ENCODE measurements at places on chromosomes 6 and 20.

- no peak for DNase-seq
Observed at GRCh38 chr6:44569931-44570385, 182.5 kb downstream of the CDC5L start.

DNA sequence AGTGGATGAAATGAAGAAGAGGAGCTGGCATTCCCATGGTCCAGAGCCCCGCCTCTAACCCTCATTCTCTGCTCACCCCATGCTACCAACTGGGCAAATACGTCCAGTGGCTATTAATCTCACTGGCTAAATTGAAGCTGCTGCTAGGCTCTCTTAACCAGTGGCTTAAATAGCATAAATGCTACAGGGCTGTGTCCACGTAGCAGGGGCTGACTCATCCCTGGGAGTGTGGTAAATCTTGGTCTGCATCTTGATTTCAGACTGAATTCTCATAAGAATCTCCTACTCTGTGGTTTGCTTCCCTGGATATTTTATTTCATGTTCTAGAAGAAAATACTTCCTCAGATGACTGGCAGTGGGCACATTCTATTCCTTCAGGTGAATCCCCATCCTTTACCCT is 193.1 kb upstream of the ARG1 start:
- no peak for DNase-seq

GRCh38 chr20:38658879-38659596 is 57.4 kb downstream of the ARHGAP40 start:
- no peak for DNase-seq

DNA sequence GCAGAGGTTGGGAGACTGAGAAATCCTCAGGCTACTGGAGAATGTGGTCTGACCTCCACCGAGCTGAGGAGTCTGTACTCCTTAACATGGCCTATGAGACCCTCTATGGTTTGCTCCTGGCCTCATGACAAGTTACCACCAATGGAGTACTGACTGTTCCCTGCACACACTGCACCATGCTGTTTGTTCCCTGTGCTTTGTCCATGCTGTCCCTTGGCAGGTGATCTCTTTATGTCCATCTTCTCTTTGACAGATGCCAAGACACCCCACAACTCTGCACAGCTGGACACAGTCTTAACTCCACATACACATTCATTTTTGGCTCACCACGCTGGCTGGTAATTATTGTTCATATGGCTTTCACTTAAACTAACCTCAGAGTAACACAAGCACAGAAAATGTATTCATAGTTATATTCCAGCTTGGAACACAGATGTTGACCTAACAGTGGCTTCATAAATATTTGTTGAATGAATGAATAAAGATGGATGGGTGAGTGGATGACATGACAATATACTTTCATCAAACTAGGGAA is 258.0 kb downstream of the ATXN1 start:
- DNase-seq: no peak

DNA sequence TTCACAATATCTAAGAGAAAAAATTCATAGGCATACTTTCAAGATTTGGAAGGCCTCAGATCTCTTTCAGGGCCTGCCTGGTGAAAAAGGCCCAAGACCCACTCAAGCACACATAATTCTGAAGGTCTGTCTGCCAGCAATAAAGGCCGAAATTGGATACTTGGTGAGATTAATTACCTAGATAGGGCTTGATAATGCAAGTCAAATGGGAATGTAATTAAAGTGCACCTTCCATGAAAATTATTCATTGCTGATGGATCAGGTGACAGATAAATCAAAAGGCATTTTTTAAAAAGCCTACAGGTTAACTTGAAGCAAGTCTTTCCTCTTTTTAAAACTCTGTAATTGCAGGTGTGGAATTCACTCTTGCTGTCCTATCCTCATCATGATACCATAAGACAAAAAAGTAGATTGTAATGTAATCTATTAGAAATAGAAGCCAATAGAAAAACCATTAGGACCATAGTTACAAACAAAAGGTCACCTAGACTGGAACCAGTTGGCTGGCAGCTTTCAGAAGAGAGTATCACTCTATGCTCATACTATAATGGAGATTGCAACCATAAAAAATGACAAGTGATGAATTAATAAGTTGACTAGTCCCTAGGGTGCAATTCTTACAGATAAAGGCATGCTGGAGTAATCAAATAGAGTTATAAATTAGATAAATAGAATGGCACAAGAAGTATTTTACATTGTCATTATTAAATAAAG is 77.3 kb downstream of the EPHA7 start:
- DNase-seq: no peak

- DNase-seq: no peak
Observed at GRCh38 chr6:36777801-36778200, 61.4 kb downstream of the CPNE5 start.

- DNase-seq: no peak
Observed at GRCh38 chr20:2840967-2841531, 504 bp downstream of the VPS16 start.

DNA sequence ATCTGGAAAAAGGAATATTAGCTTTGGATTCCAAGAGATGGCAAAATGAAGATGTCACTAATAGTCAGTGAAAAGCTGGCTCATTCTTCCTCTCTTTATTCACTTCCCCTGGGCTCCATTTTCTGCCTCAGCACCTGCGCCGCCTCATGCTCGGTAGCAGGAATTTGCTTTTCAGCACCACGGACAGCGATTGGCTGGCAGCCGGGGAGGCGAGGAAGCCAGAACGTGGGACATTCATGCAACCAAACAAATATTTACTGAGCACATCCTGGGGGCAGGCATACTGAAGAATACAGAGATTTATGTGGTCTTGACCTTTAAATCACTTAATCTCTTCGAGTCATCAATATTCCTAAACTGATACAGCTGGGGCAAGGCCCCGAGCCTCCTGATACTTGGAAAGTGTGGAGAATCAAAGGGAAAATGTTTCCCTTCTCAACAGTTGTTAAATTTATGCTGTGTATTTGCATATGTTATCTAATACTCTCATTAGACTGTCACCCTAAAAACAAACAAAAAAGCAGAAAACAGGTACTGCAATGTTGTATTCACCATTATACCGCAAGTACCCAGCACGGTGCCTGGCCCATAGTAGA is 12.1 kb upstream of the PDYN start:
- peak; percentile 73 for DNase-seq

DNA sequence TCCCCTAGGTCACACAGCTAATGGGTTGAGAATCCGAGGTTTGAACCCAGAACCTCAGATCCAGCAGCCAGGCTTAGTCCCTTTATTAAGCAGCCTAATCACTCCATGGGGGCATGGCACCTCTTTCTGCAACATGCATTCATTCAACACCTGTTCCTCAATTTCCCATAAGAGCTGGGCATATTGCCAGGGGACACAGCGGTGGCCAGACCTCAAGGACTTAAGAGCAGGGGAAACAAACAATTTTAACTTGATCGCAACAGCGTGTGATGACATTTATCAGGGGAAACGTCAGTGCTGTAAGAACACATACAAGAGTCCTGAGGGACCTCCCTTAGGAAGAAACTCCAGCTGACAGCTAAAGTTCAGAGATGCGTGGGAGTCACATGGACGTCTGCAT is 267.4 kb upstream of the CDH4 start:
- no peak for DNase-seq

- no peak for DNase-seq
Observed at GRCh38 chr6:83884523-83884922, 25.0 kb downstream of the CYB5R4 start.

DNA sequence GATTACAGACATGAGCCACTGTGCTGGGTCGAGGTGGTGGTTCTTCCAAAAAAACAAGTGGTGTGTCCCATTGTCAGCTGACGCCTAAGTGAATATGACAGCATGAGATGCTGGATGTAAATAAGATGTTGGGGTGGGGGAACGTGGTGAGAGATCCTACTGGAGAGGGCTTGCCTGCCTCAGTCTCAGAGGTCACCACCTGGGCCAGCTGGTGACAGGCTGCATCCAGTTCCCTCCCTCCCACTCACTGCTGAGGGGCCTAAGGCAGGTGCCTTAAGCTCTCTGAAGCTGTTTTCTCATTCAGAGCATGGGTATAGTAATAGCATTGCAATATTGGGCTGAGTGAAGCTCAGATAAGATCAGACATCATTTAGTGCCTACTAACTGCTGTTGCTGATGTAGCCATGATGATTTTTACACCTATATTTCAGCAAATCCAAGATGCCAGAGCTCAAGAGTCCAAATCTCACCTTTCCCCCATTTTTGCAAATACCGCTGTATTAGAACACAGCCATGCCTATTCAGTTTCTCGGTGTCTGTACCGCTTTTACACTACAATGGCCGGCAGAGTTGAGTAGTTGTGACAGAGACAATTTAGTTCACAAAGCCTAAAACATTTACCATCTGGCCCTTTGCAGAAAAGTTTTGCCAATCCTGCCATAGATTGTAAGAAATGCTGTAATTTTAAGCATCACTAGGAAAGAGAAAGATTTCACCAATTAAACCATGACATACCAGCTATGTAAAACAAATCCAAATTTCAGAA is 171.3 kb downstream of the ANKRD60 start:
- no peak for DNase-seq

GRCh38 chr6:12595161-12595811 is 121.3 kb upstream of the PHACTR1 start:
- DNase-seq: no peak

- DNase-seq: no peak
Observed at GRCh38 chr20:48938670-48939069, 17.2 kb downstream of the ARFGEF2 start.

- DNase-seq: no peak
Observed at GRCh38 chr6:169287675-169288074, 34.0 kb upstream of the THBS2 start.

DNA sequence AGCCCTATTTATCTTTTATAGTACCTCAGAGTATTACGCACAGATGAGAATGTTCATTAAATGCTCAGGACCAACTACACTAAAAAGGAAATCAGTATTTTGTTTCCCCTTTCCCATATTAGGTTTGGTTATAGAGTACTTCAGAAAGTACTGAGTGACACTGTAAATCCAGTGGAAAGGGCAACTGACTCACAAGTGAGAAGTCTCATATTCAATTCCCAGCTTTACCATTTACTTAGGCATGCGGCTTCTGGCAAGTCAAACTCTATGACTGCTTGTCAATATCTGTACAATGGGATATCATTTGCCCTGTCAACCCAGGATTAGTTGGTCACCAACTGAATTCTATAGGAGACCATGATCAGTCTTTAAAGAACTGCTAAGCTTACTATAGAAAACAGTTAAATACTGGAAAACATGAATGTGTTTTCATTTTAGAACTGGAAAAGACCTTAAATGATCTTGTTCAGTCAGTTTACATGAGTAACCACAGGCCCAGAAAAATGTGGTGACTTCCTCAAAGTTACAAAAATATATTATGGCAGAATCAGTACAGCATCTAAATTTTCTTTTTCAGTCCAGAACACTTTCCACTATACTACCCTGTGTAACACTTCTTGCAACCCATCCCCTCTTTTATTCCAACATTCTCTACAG is 3.6 kb downstream of the MAP3K7 start:
- DNase-seq: no peak
